ENCODE measurements at places on chromosomes 5 and 9.

DNA sequence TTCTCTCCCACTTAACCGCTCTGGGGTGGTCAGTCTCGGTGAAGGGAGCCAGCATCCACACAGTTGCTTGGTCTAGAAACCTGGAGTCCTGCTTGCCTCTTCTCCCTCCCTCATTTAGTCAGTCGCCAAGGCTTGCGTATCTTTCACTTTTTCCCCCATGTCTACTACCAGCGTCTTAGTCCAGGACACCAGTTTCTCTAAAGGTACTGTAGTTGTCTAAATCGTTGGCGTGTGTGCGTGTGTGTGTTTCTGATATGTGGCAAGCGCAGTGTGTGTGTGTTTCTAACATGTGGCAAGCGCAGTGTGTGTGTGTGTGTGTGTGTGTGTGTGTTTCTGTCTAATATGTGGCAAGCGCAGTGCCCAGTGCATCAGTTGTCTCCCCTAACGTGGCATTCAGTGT, 641 bp downstream of the ATP6V1G1 start:
- no peak for DNase-seq

GRCh38 chr9:101176384-101176783, 147.9 kb downstream of the PLPPR1 start:
- DNase-seq, result no peak

GRCh38 chr5:57550132-57550531, 67.5 kb upstream of the ACTBL2 start:
- DNase-seq, result no peak

- no peak for DNase-seq
Observed at GRCh38 chr5:176922817-176923216, 23.7 kb upstream of the HK3 start.

- no peak for DNase-seq
Observed at GRCh38 chr9:135906291-135907005, 898 bp downstream of the CAMSAP1 start.

GRCh38 chr5:154193283-154193682, 2.8 kb downstream of the GALNT10 start:
- DNase-seq, result no peak

- no peak for DNase-seq
Observed at GRCh38 chr5:32314658-32315057, 1.9 kb upstream of the MTMR12 start.

DNA sequence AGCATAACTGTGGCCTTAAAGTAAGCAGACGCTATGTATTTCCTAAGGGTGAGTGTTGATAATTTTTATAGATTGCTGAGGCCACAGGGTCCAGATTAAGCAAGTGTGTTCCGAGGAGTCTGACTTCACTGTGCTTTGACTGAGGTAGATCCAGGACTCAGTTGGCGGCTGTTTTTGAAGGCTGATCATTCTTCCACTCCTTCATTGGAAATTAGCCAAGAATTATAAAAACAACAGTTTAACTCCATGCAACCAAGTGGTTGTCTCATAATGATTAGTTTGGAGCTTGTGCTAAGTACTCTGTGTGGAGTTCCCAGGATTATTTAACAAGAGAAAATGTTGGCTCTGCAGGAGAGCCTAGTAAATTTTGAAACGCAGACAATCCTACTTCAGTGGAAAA, 19.1 kb downstream of the IQGAP2 start:
- no peak for DNase-seq

DNA sequence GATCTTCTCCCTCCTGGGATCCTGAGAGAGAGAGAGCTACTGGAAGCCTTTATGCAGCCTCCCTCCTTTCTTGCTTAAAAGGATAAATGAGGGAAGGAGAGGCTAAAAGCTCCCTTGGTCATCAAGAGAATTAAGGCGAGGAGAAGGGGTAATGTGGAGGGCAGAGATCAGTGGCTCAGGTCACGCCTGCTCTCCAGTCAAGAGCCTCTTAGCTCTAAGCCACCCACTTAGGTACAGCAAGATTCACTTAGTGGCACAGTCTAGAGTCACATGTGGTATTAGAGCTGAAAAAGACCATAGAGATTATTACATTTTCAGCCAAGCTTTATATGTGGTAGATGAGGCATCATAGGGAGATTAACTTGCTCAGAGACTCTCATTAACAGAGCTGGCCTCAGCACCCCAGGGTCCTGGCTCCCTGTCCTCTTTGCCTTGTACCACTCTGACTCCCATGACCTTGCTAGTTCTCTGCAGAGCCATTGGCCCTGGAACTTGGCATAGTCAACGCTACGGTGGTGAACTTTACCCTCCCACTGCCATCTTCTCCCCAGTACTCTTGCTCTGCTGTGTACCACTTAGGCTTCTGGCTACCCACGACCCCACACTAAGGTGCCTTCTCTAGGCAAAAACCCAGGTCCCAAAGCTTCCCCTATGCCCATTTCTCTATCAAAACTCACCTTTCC, 37.6 kb downstream of the MFAP3 start:
- no peak for DNase-seq

GRCh38 chr5:142717582-142718215, 31.8 kb upstream of the FGF1 start:
- no peak for DNase-seq

- DNase-seq, result no peak
Observed at GRCh38 chr5:84274585-84275468, 109.9 kb downstream of the EDIL3 start.

GRCh38 chr9:17695482-17695881, 116.6 kb downstream of the SH3GL2 start:
- DNase-seq, result no peak

- DNase-seq, result no peak
Observed at GRCh38 chr5:97231025-97231636, 48.1 kb upstream of the RIOK2 start.

DNA sequence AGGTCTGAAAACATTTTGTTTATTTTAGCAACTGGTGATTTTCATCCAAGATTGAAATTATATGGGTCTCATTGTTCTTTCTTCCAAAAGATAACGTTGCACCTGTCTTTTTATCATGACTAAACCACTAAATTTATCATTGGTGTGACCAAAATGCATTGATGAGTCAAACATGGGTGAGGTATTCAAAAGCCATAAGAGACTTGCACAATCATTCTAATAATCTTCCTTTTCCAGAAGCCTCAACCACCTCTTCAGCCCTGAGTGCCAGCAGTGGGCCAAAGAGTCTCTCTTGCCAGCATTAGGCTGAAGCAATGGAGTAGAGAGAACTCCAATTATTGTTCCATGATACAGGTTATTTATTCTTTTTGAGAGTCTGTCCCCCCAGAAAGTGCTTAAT, 198.9 kb downstream of the LURAP1L start:
- DNase-seq, result no peak

- DNase-seq, result no peak
Observed at GRCh38 chr5:112004867-112005622, 248.1 kb upstream of the NREP start.

DNA sequence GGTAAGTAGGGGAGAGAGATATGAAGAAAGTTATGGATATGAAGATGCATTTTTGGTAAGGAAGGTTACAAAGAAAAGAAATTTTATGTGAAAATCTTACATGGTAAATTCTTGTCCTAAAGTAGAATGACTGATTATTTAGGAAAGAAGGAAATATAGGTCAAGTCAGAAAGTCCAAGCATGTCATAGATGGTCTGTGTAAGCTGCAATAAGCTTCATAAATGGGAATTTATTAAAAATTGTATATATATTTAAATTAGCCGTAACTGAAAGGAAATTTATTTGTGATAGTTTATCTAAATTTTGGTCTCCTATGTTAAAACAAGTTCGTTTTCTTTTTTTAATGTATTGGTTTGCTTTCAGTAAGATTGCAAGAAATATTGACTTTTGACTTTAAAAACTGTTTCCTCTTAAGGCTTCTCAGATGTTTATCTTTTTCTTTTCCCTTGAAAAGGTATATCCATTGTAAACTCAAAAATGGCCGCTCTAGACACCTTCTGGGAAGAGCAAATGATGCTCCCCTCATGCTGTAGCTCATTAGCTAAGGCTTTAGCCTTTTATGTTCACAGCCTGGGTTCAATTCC, 46.8 kb upstream of the HAPLN1 start:
- no peak for DNase-seq

GRCh38 chr5:128572051-128572929, 34.2 kb upstream of the FBN2 start:
- no peak for DNase-seq

- DNase-seq, result no peak
Observed at GRCh38 chr5:79508354-79508753, 5.6 kb downstream of the HOMER1 start.

DNA sequence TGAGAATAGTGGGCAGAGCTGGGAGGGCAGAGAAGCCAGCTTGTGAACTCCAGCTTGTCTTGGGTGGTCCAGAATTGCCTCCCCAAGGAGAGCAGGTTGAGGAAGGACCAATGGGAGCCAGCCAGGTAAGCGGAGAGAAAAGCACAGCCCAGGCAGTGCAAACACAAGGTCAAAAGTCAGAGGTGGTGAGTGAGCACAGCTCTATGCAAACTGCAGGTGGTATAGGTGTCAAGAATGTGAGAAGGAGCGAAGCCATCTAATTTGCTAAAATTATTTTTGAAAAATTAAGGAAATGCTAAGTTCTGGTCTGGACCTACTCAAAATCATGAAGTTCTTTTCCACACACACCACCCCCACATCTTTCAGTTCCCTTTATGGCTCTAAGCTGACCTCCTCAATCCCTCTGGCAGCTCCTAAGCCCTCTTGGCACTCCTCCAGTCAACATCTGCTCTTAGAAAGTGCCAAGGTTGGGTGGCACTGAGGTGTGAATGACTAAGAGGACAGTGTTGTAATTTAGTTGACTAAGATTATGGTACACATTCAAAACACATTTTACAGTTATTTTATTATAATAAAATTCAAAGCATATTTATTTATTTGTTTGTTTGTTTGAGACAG, 6.6 kb upstream of the OTULINL start:
- DNase-seq, result no peak

GRCh38 chr9:27351438-27351837, 54.5 kb upstream of the EQTN start:
- no peak for DNase-seq

DNA sequence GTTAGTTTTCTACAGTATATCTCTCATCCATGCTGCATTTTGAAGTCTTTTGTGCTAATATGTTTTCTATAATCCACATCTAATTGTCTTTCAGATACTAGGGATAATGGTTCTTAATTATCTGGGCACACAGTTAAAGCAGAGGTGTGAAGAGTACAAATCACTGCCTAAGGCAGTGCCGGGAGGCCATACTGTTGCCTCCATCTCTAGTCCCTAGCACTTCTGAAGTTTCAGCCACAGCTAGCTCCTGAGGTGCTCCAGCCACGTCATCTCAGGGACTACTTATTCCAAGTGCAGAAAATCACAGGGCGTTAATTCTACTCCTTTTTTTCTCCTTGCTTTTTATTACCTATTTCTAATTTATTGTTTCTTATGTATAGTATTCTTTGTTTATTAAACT, 760.0 kb upstream of the FAM174A start:
- no peak for DNase-seq

GRCh38 chr5:24804221-24804681, 159.5 kb upstream of the CDH10 start:
- no peak for DNase-seq

DNA sequence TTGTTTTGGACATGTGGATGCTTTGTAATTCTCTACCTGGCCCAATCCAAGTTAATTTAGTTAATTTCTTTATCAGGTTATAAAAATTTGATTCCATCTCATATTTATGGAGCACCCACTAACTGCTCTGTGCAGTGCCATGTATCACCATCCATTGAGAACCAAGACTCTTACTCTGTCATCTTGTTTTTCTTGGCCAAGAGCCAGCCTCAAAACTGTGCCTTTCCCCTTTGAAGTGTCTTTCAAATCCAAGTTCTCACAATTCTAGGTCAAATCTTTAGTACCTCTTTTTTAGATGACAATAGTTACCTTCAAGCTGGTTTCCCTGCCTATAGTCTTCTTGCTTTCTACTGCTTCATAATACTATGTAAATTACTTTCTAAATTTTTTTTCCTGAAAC, 3.2 kb downstream of the COMMD10 start:
- DNase-seq, result no peak

- DNase-seq, result no peak
Observed at GRCh38 chr9:118961857-118962256, 407.4 kb downstream of the BRINP1 start.

GRCh38 chr9:83964973-83965349, 15.1 kb downstream of the HNRNPK start:
- DNase-seq, result no peak

DNA sequence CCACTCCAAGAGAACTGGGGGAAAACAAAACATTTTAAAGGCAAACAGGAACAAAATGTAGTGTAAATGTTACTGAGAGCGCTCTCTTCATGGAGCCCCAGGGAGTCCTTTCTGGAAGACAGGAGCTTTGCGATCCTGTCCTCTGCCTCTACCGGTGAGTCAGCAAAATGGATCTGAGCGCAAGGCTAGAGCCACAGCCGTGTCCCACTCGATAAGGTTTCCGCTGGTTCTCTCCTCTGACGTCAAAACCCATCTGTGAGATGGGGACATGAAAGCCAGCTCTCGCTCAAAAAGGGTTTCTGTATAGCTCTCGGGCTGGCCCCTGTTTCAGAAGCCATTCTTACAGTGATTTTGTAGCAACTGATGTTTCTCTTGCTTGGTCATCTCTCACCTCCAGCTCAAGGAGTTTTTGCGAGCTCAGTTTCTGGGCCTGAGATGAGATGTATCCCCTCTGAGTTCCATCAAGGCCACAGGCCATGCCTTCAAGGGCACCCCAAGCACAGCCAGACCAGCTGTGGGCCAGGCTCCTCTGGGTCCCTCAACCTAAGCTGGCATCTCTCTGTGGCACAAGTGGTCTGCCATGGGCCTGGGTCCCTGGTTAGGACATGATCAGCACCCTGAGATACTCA, 101.6 kb downstream of the FSTL4 start:
- DNase-seq, result no peak

DNA sequence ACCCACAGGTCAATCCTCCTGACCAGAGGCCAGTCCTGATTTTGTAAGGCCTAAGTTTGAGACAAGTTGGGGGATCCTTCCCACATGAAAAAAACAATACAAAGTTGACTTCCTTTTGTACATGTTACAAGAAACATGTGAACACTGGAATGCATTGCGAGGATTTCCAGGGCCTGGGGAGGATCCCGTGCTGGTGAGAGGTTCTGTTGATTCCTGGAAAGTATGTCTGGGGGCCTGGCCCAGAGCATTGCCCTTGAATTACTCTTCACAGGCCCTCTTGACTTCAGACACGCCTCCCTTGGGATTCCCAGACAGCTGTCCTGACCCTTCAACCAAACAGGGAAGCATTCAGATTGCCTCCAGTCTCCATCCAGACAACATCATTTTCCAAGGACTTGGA, 234.2 kb upstream of the IRX2 start:
- DNase-seq, result no peak

DNA sequence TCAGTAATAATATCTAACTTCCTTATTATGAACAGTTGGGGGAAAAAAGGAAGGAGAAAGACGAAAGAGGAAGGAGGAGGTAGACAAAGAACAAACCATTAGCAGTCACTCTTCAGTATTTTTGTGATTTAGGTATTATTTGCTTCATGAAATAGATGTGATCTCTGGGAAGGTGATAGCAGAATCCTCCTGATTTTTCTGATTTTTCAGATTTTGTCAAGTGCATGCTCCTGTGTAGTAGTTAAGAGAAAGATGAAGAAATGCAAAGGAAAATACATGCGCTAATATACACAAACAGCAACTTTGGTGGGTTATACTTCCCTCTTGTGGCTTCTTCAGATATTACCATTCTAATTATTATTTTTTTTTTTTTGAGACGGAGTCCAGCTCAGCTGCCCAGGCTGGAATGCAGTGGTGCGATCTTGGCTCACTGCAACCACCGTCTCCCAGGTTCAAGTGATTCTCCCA, 31.6 kb downstream of the LMNB1 start:
- no peak for DNase-seq
